ENCODE measurements at places on chromosomes 4 and X. TPM values are rescaled to one million over a fixed set of nuclear protein-coding genes. Genes with fewer than 3 reads are reported as not detected.

The GIMD1 gene
- not detected for total RNA-seq

The DCX gene
- total RNA-seq: 0.06 TPM

The C1QTNF7 gene
- total RNA-seq: 5.1 TPM

The DCAF12L2 gene
- not detected for total RNA-seq

The WDFY3 gene
- total RNA-seq: 142 TPM

The HMX1 gene
- total RNA-seq: not detected

The ARHGAP36 gene
- total RNA-seq: not detected

The PCDH10 gene
- not detected for total RNA-seq

The CTAG1B gene
- total RNA-seq: not detected

DNA sequence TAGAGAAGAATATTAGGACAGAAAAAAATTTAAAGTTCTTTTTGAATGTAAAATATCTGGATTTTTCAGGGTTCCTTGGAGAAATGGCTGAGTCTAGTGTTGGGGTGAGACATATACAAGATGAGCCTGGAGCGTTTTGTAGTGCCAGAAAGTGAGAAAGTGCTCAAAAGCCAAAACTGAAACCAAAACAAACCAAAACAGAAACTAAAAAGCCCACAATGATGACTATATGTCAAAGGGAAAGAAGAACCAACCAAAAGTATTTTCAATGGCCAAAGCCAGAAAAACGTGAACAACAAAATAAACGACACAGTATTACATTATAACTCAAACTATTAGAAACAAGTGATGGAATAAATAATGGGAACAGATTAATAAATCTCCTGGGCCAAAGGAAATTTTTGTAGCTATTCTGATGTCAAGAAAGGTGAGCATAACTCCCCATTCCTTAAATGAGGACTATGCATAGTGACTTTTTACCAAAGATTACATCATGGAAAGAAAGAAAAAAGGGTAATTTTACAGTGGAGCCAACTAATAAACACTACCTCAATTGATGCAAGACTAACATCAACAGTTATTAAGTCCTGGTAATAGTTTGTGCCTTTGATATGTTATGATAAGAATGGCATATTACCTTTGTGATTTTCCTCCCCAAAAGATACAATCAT, 1137.6 kb downstream of the C4orf33 start:
- H3K4me1 ChIP-seq: no peaks in the 10 kb centered on the region
- no peaks in the 10 kb centered on the region for H3K27me3 ChIP-seq
- H3K4me3 ChIP-seq: no peak overlapping the region
- no peak for DNase-seq

GRCh38 chrX:65999563-66000148, 40.2 kb downstream of the VSIG4 start:
- no peak overlapping the region for H3K4me3 ChIP-seq
- peak overlapping the region; percentile 87 for H3K27ac ChIP-seq
- peaks cover 44% of the 10 kb centered on the region for H3K4me1 ChIP-seq
- no peaks in the 10 kb centered on the region for H3K36me3 ChIP-seq

- H3K27ac ChIP-seq: no peak overlapping the region
- no peak for DNase-seq
- H3K27me3 ChIP-seq: no peaks in the 10 kb centered on the region
- no peak overlapping the region for H3K4me3 ChIP-seq
Measured at GRCh38 chr4:114386637-114387233, 211.9 kb upstream of the UGT8 start.

DNA sequence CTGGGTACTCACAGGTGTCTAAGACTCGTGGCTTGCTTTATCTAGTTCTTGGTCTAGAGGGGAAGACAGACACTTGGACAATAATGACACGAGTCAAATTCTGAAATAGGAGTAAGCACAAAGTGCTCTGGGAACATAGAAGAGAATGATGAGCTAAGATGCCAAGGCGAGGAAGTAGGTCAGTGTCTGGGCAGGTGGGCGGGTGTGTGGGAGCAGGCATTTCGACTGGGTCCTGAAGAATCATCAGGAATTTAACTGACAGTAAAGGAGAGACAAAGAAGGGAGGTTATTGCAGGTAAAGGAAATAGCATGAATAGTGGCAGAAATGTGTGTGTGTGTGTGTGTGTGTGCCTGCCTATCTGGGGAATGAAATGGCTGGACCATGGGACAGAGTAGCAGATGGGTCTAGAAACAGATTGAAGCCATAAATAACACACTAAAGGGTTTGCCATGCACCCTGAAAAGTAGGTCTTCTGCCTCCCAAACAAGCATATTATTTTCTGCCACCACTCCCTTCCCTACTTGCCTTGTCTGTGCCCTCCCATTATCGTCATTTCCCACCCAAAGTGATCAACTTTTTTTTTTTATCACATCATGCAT, 58.4 kb upstream of the SLC25A43 start:
- DNase-seq: no peak
- H3K36me3 ChIP-seq: no peaks in the 10 kb centered on the region
- H3K27ac ChIP-seq: no peak overlapping the region
- peaks cover 5% of the 10 kb centered on the region for H3K27me3 ChIP-seq
- H3K4me1 ChIP-seq: no peaks in the 10 kb centered on the region

- H3K36me3 ChIP-seq: no peaks in the 10 kb centered on the region
- DNase-seq: no peak
- no peak overlapping the region for H3K27ac ChIP-seq
- no peaks in the 10 kb centered on the region for H3K27me3 ChIP-seq
Measured at GRCh38 chr4:128068918-128069317, 7.8 kb downstream of the LARP1B start.

- DNase-seq: no peak
- no peaks in the 10 kb centered on the region for H3K36me3 ChIP-seq
- H3K4me3 ChIP-seq: no peak overlapping the region
- H3K4me1 ChIP-seq: no peaks in the 10 kb centered on the region
- no peak overlapping the region for H3K27ac ChIP-seq
- H3K27me3 ChIP-seq: no peaks in the 10 kb centered on the region
Measured at GRCh38 chrX:147899379-147900114, 12.2 kb upstream of the FMR1 start.

DNA sequence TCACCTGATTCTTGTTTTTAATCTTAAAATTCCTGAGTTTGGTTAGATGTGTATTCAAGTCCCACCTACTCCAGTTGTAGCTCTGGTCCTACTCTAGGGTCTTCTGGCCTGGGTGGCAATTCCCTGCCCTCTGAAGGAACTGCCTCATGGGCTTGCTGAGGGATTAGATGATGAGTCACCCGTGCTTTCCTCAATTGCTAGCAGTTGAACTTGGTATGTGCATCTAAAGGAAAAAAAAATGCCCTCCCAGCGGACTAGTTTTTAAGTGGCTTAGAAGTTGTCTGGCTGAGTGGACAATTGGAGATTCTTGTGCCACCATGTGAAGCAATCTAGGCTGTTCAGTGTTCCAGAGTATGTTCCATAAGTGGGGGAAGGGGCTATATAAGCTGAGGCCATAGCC, 127.0 kb downstream of the CCNG2 start:
- no peaks in the 10 kb centered on the region for H3K27me3 ChIP-seq
- no peaks in the 10 kb centered on the region for H3K36me3 ChIP-seq
- no peak overlapping the region for H3K4me3 ChIP-seq
- no peak for DNase-seq

GRCh38 chr4:15078682-15079642, 76.7 kb downstream of the CPEB2 start:
- H3K27ac ChIP-seq: no peak overlapping the region
- H3K4me1 ChIP-seq: no peaks in the 10 kb centered on the region
- H3K27me3 ChIP-seq: no peaks in the 10 kb centered on the region
- DNase-seq: no peak
- H3K4me3 ChIP-seq: peak overlapping the region; percentile 14

DNA sequence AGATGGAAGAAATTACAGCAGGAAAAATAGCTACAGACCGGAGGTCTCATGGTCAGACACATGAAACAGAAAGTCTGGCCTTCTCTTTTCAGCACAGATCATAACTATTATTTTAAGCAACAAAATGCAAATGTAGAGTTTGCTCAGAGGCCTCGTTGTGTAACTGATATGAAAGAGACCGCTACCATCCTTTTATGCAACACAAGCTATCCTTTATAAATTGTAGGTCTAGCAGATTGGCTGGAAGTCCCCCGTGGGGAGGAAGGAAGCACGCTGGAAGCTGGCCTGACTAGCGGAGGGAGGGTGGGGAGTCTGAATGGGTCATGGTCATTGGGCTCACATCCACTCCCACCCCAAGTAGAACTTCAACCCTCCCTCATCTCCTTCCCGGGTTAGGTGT, 27.7 kb downstream of the DMP1 start:
- DNase-seq: no peak
- peak overlapping the region; percentile 29 for H3K27ac ChIP-seq
- no peaks in the 10 kb centered on the region for H3K36me3 ChIP-seq
- H3K4me1 ChIP-seq: no peaks in the 10 kb centered on the region
- H3K4me3 ChIP-seq: no peak overlapping the region

GRCh38 chr4:84413480-84413879, 85.6 kb downstream of the NKX6-1 start:
- no peaks in the 10 kb centered on the region for H3K4me1 ChIP-seq
- no peak overlapping the region for H3K27ac ChIP-seq

DNA sequence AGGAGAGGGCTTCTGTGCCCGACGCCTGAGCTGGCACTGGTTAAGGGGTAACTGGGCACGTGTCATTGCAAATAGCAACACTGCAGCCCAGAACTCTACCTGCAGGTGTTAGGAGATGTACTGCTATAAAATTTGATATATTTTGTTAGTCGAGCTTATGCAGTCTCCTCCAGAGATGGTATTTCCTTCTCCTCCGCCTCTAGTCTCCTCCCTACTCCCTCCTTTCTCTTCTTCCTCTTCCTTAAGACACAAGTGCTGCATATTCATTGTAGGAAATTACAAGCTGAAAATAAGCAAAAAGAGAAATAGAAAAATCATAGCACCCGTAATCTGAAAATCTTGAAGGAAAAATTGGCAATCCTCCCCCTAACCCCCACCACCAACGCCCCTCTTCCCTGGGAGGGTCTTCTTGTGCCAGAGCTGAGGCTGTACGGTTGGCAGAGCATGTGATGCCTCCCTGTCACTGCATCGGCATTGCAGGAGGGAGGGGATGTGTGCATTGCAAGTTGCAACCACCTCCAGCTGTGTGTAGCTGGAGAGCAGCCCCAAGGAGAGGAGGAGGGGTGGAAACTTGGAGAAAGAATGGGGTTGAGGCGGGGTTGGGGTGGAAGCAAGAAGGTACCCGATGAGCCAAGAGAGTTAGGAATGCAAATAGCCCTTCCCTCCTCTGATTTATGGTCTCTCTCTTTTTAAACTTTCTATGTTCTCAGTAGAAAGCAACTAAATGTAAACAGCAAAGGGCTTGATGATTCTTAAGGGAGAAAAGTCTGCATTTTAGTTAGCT, 48.3 kb upstream of the MND1 start:
- H3K4me3 ChIP-seq: no peak overlapping the region
- no peak overlapping the region for H3K27ac ChIP-seq
- H3K27me3 ChIP-seq: no peaks in the 10 kb centered on the region
- H3K36me3 ChIP-seq: peaks cover 37% of the 10 kb centered on the region
- DNase-seq: no peak

DNA sequence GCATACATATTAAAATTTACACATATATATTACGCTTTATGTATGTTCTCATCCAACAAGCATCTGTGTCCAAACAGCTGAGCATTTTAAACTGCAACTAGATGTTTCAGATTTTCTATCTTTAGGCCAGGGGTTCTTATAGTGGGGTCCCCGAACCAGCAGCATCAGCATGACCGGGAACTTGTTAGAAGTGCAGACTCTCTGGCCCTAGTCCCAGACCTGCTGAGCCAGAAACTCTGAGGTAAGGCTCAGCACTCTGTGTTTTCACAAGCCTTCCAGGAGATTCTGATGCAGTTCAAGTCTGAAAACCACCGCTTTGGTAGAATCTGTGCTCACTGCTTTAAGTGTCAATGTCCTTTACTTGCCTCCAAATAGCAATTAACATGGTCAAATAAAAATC, 266.2 kb upstream of the CASK start:
- no peaks in the 10 kb centered on the region for H3K36me3 ChIP-seq
- H3K4me3 ChIP-seq: no peak overlapping the region
- H3K27me3 ChIP-seq: no peaks in the 10 kb centered on the region
- H3K4me1 ChIP-seq: no peaks in the 10 kb centered on the region
- DNase-seq: no peak

- H3K27me3 ChIP-seq: no peaks in the 10 kb centered on the region
- no peak for DNase-seq
- H3K27ac ChIP-seq: no peak overlapping the region
- H3K4me3 ChIP-seq: no peak overlapping the region
- H3K4me1 ChIP-seq: no peaks in the 10 kb centered on the region
Measured at GRCh38 chrX:6856471-6856870, 291.0 kb upstream of the STS start.

- no peak overlapping the region for H3K27ac ChIP-seq
- no peak overlapping the region for H3K4me3 ChIP-seq
- DNase-seq: no peak
- H3K36me3 ChIP-seq: no peaks in the 10 kb centered on the region
- H3K4me1 ChIP-seq: no peaks in the 10 kb centered on the region
- H3K27me3 ChIP-seq: no peaks in the 10 kb centered on the region
Measured at GRCh38 chrX:9327086-9327746, 137.6 kb upstream of the TBL1X start.

- H3K27ac ChIP-seq: peak overlapping the region; percentile 29
- no peaks in the 10 kb centered on the region for H3K27me3 ChIP-seq
- no peaks in the 10 kb centered on the region for H3K4me1 ChIP-seq
- no peaks in the 10 kb centered on the region for H3K36me3 ChIP-seq
- DNase-seq: no peak
Measured at GRCh38 chr4:45897946-45898585, 225.8 kb downstream of the GABRG1 start.

All from spleen (tissue), 13 donors.